Neural crest cell (in vitro differentiated cells): ENCODE measurements at places on chromosomes 12 and 14.

DNA sequence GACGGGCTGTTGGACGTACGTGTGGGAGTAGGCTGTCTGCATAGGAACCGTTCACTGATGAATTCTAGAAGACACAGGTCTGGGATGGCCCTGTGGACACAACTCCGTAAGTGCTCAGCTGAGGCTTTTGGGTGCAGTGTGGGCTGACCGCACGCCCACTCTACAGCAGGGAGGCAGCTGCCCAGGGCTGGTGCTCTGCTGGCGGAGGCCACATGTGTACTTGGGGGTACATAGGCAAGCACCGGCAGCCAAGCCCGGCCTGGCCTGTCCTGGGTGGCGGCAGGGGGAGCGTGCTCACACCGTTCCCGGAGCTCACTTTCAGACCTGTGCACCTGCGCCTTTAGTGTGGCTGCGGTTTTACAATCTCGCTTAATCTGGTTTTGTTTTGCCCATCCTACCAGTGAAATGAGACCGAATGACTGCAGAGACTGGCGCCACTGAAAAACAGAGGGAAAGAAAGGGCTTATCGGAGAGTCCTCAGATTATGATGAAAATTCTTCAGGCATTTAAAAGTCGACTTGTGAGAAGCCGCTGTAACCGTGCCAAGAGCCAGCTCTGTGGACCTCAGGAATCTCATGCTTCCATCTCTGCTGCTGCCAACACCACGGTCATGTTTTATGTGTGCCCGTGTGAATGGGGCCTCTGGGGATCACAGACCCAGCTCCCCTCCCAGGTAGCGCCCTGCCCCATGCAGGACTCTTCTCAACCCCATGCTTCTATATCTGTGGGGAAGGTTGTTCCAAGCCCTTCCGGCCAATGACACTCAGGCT is 45.8 kb downstream of the SSH1 start:
- DNase-seq, result no peak

DNA sequence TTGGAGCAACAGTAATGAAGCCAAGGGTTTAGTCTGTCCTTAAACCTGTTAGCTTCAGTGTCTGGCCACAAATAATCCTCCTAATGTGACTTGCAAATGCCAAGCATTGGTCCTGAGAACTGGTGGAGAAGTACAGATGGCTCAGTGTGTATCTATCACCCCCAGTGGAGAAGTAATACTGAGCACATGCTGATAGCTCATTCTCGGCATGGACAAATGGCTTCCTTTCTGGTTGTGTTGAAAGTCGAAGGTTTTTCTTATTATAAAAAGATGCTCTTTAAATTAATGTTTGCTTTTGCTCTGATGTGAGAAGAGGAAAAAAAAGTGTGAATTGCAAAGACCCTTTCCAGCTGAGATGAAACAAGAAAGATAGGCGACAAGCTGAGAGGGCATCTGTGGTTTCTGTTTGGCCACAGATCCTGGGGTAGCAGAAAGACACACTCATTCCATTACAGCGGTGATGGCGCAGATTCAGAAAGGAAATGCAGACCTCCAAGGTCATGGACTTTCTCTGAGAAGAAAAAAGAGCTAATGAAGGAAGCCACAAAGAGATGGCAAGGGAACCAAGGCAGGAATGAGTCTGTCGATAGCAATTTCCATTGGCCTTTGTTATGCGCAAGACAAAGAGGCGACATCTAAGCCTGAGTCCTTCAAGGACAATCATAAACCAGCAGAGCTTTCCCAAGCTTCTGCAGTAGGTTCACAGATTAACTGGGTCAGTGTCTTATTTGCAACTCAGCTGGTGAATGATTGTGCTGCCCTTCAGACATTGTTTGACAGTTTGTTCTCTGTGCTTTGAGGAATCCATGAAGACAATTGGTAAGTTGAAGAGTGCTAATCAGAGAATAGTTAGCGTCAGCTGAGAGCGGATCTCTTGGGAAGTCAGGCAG is 155.5 kb upstream of the RGS6 start:
- DNase-seq, result no peak

GRCh38 chr12:113700943-113701342 is 229.3 kb upstream of the LHX5 start:
- no peak for DNase-seq

DNA sequence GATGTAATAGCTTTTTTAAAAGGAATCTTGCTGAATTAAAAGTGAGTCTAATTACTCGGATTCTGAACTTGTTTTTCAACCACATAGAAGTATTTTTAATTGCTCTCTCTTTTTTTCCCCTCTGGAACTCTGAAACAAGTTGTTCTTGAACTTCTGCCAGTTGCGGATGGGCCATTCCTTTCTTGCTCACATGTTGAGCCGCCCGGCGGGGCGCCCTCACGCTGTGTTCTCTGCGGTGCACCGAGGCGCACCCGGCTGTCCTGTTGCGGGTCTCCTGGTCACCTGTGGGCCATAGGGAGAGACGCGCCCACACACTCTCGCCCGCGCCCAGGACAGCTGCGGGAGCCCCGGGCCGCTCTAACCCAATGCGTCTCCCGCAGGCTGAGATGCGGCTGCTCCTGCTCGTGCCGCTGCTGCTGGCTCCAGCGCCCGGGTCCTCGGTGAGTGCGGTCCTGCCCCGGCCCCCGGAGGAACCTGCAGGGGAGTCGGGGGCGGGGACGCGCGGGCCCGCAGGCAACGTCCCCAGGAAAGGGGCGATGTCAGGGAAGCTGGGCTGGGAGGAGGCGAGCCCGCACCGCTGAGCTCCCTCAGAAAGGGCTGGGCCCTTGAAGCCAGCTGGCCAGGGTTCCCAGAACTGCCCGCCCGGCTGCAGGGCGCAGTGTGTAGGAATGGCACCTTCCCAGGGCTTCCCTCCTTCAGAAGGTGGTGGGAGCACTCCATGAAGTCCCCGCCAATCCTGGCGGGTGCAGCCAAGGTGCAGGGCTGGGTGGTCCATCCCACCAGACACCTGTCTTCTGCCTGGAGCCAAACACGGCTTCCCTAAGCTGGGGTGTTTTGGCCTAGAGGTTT is 2.3 kb downstream of the PAPLN start:
- no peak for DNase-seq

DNA sequence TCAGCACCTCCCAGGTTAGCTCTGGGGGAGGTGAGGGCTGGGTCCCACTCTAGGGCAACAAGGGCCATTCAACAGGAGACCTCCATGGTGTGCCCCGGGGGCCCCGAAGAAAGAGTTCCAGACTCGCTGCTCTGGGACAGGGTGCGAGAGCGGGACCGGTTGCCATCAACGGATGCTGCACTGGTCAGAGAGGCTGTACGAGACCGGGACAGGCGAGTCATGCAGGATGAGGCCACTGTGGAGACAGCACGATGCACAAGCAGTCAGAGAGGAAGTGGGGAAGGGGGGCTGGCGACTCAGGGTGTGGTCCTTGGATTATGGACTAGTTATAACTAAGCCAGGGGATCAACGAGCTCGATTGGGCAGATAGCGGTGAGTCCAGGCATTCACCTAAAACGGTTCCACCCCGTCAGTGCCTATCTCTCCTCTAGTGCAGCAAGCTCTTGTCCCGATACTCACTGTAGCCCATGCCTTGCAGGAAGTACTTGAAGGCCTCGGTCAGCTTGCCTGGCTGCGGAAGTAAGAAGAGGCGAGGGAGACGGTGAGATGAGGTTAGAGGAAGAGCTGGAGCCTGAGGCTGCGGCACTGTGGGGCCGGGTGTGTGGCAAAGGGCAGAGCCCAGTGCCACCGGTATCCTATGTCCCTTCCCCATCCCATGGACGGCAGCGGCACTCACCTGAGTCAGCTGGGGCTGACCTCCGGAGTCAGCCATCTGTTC is 7.2 kb downstream of the NDRG2 start:
- no peak for DNase-seq

GRCh38 chr12:19614601-19615383 is 175.5 kb downstream of the AEBP2 start:
- no peak for DNase-seq

- DNase-seq, result no peak
These were observed 8.8 kb downstream of the TBX5 start for GRCh38 chr12:114396869-114397719.

DNA sequence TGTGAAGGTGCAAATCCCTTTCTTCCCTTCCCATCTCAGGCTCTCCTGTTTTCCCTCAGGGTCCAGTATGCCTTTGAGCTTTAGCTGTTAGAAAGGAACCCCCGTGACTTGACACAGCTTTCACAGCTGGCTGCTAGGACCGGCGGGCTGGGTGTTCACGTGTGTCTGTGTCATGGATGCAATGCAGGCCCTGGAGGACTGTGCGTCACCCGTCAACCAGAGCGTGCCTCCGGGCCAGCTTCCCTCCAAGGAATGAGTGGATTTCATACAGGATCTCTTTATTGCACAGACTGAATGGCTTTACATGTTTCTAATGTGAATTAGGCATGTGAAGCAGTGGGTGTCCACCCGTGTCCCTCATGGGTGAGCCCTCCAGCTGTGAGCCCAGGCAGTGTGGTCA is 77.4 kb downstream of the AACS start:
- DNase-seq, result no peak

GRCh38 chr12:68367903-68368302 is 35.7 kb upstream of the MDM1 start:
- no peak for DNase-seq

DNA sequence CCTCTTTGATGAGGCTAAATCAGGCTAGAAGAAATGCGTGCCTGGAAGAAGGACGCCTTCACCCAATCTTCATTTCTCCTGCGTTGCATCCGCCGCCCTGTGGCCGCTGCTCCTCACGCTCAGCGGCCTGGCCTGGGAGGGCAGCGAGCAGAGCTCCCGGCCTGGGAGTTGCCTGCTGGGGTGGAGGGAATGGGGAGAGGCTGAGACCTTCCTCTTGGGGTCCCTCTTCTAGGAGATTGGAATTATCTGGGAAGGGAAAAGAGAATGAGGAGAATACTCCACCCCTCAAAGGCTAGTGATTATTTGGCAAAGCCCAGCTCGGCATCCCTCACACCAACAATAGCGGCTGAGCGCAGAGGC is 2.4 kb upstream of the HOXC12 start:
- no peak for DNase-seq

DNA sequence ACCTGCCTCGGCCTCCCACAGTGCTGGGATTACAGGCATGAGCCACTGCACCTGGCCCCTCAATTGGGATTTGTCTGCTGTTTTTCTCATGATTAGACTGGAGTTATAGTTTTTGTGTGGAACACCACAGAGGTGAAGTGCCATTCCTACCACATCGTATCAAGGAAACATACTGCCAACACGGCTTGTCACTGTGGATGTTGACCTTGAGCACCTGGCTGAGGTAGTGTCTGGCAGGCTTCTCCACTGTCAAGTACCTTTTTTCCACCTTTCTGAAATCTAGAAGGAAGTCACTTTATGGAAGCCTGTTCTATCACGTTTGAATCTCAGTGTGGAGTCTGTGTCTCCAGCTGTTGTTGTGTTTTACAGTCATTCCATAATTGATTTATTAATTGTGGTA is 21.4 kb upstream of the SEL1L start:
- DNase-seq, result no peak

GRCh38 chr12:78490861-78491260 is 373.7 kb upstream of the SYT1 start:
- no peak for DNase-seq
